ENCODE measurements at places on chromosomes 5 and 9.

DNA sequence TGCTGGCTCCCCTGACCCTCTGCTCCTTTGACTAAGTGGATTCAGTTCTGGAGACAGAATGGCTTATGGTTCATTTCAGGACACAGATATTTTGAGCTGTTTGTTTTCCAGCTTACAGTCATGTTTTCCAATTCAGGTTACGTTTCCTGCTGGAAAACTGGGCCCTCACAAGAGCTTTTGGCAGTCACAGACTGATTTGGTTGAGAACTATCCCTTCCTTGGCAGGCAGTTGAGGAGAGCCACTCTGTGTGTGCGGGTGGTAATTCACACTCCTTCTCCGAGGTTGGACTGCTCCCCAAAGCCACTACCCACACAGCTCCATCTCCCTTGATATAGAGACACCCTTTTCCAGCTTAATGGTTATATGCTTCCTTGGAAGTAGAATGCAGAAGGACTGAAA lies 534.5 kb downstream of the TMEM38B start:
- DNase-seq, result no peak

DNA sequence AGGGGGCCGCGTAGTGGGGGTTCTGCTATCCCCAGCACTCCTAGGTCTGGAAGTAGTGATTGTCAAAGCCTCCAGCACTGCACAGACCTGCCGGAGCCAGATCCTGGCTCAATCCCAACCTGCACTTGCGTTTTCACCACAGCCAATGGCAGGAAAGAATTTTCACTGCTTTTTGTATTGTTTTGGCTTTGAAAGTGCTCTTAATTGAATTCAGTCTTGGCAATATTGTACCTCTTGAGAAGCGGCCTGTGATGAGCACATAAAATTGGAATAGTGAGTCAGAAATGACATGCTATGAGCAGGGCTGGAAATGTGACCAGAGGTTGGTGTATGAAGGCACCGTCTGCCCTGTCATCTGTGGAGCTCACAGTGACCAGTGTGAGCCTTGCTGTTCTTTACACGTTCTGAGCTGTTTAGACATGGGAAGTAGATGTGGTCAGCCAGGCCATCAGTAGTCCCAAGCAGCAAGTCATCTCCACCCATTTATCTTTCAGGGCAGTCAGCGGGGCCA lies 41.5 kb downstream of the SECISBP2 start:
- DNase-seq, result no peak

GRCh38 chr5:96015709-96016108 lies 54.1 kb upstream of the ELL2 start:
- no peak for DNase-seq

DNA sequence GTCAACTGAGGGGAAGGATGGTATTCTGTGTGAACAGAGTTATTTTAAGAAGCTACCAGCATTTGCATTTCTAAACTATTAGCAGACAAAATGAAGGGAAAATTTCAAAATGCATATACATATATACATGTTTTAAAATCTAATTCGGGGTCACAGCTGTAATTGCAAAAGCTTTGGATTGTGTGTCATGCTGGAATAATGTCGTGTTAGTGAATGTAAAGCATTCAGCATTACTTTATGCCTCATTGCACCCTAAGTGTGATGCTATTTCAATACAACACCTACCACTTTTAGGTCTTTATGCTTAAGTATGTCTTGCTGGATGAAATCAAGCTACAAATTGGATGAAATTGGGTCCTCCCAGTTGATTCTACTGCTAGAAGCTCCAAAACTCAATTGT lies 687.6 kb upstream of the MEF2C start:
- DNase-seq, result no peak

GRCh38 chr9:134406366-134407120 lies 80.3 kb downstream of the RXRA start:
- no peak for DNase-seq

- no peak for DNase-seq
Measured at GRCh38 chr5:2688586-2688985, 62.9 kb downstream of the IRX2 start.

DNA sequence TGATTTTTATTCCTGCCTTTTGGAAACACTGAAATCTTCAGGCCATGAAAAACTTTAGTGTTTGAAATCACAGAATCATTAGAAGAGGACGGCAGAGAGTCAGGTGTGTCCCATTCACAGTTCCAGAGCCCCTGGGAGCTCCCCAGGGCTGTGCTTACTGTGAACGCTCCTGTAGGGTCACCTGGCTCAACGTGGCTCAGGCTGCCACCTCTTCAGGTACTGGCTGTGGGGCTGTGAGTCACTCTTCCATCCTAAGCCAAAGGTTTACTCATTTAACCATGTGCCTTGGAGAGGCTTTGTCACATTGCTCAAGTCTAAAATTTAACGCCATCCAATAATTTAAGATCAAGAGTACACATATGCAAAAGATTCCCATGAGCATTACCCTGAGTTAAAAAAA lies 50.2 kb upstream of the FSTL4 start:
- no peak for DNase-seq

- no peak for DNase-seq
Measured at GRCh38 chr9:73234008-73234360, 82.3 kb downstream of the ANXA1 start.

- no peak for DNase-seq
Measured at GRCh38 chr9:122827761-122828093, 661 bp downstream of the PDCL start.

DNA sequence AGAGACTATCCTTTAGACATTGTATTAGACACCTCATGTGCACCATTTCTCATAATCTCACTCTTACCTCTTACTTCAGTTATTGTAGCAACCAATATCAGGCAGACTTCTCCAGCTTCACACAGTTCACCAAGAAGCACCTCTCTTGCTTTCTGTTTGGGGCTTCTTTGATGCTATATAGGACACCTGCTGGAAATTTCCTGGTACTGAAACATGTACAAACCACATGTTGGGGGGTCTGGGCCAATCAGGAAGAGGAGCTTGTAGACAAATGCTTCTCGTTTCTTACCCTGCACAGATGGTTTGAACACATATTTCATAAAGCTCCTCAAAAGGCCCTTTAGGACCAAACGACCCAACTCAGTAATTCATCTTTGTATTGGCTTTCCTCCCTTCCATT lies 212.1 kb downstream of the IZUMO3 start:
- no peak for DNase-seq

DNA sequence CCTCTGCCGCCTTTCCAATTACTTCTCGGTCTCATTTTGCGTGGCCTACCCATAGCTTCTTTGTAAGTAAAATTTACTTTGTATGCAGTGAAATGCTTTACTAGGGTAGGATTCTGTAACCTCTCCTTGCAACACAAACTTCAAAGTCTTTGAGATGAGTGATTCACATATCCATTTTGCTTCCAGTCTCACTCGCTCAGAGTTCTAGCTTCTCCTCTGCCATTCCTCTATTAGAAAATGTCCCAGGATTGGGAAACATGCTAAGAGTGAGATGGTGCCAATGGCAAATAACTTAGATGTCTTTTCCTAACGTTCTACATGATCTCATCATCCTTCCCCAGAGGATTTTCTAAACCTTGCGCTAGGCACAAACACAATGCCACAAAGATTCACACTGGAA lies 270.5 kb upstream of the SLC30A5 start:
- DNase-seq, result no peak

All from GM20000 (cell line).